ENCODE measurements at places on chromosomes 11 and 22. TPM values are rescaled to one million over a fixed set of nuclear protein-coding genes. Genes with fewer than 3 reads are reported as not detected.

The EHBP1L1 gene
- total RNA-seq: 11.8 TPM

The FGF3 gene
- not detected for total RNA-seq

The SULT4A1 gene
- total RNA-seq: 12.6 TPM

The C11orf65 gene
- 1.1 TPM for total RNA-seq
